Skin of body (tissue), 3 donors: ENCODE measurements at places on chromosomes 6 and 20. TPM values are rescaled to one million over a fixed set of nuclear protein-coding genes. Genes with fewer than 3 reads are reported as not detected.
A peak's percentile ranks its signal among the peaks of the same experiment; 100 is the strongest.

GRCh38 chr6:154187203-154187602 is 148.2 kb downstream of the OPRM1 start:
- no peak for DNase-seq

- DNase-seq, result no peak
These were observed 40.5 kb downstream of the KCNQ2 start for GRCh38 chr20:63431944-63432343.

- no peak for DNase-seq
These were observed 541.3 kb upstream of the BTBD3 start for GRCh38 chr20:11376420-11376819.

- no peak for DNase-seq
These were observed 103.6 kb downstream of the COL12A1 start for GRCh38 chr6:75102301-75102700.

- DNase-seq, result no peak
These were observed 133.5 kb downstream of the CDK19 start for GRCh38 chr6:110681543-110682459.

DNA sequence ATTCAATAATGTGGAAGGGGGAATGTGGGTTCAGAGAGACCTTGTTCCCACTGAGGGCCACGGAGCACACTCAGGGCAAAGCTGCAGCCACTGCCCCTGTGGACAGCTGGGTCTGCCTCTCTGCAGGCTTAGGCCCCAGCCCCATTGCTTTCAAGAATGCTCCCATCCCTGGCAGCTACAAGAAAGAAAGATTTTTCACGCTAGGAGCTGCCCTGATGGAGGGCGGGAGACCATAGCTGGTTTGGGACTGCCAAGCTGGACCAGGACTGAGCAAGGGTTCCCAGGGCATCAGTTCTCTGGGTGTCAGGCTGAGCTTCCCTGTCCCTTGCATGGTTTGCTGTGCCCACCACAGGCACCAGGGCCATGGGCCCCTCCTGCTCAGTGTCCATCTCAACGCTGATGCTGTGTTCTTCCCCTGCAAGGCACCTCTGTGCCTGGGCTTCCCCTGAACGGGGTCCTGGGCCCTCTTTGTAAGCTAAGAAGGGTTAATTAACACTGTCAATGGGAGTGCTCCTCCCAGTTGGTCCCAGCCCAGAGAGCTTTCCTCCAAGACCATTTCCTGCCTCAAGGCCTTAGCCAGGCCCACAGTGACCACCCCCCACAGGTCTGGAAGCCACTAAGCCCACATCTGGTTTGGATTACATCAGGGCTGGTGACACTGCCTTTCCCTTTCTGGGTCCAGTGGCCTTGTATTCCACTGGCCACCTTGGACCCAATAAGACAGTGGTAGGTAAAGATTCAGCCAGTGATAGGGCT is 8.4 kb downstream of the FOXS1 start:
- DNase-seq, result no peak

- no peak for DNase-seq
These were observed 991.0 kb downstream of the KIF16B start for GRCh38 chr20:15582146-15582760.

GRCh38 chr6:52598123-52598823 is 21.4 kb upstream of the TRAM2 start:
- peak; percentile 74 for DNase-seq

GRCh38 chr6:119267126-119267905 is 82.2 kb downstream of the MAN1A1 start:
- DNase-seq, result no peak

DNA sequence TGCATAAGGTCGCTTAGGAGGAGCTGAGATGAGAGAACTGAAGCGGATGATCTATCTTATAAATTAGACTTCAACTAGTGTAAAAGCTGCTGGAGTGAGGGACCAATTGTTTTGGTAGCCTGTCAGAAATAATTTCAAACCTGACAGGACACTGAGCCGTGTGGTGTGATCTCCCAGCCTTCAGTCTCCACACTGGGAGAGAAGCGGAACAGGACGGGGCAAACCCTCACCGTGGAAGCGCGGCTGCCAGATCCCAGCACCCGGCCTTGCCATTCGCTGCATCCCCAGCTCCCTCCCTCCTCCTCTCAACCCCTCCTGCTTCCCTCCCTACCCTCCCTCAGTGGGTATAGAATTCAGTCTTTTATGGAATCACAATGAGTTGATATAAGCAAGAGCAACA is 900.1 kb upstream of the SLC35B3 start:
- DNase-seq, result no peak

DNA sequence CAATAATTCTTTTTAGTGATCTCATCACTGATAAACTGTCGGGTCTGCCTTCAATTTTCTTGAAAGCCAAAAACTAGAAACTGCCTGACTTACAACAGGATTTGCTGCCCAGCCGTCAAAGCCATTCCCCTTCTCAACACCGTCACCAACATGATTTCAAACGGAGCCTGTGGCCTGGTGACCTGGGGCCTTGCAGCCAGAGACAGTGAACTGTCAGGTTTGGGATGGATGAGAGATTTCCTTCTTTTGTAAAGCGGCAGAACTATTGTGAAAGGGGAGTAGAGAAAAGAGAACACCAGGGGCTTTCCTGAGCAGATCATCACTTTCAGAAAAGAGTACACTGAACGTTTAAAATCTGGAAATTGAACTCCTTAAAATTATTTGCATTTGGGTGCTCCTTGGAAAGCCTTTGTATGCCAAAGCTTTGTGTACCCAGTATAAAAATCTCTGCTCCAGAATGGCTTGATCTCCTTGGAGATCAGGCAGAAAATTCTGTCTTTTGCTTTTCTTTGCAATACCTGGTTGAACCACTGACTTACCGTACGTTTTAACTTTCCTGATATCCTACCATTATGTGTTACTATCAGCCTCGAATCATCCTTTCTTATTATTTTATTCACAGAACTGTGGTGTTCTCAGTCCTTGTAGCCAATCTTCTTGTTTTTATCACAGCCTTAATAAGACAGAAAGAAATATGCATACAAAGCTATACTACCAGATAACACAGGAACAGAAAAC is 125.2 kb downstream of the PACRG start:
- no peak for DNase-seq

- DNase-seq, result no peak
These were observed 18.3 kb downstream of the RAET1L start for GRCh38 chr6:150006961-150007464.

GRCh38 chr6:54083287-54083686 is 28.0 kb upstream of the MLIP start:
- DNase-seq, result no peak

- DNase-seq, result no peak
These were observed 233.4 kb downstream of the TBC1D7 start for GRCh38 chr6:13094781-13095425.

GRCh38 chr6:46323312-46323965 is 152.7 kb upstream of the ENPP5 start:
- DNase-seq, result no peak

GRCh38 chr6:150711584-150712504 is 112.2 kb downstream of the PLEKHG1 start:
- no peak for DNase-seq

DNA sequence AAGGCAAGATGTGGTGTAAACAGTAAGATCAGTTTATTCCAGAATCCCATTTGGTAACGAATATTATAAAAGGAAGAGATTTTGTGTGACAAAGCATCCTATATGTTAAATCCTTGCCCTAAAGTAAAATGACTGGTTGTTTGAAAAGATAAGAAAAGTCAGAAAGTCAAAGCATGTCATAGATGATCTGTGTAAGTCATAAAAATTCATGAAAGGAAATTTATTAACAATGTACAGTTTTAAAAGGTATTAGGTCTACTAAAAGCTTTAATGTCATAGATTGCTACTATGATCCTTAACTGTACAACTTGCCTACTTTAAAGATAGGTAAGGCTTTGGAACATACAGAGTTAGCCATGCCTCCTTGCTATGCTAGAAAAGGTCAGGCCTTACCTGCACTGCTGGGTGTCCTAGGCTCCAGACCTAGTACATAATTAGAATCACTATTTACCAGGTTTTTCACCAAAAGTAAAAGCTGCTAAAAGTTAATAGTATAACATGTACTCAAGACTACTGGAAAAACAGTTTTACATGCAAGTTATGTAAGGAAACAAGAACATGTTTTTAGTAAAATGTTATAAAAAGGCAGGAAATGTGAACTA is 1090.1 kb upstream of the ADGRB3 start:
- no peak for DNase-seq

DNA sequence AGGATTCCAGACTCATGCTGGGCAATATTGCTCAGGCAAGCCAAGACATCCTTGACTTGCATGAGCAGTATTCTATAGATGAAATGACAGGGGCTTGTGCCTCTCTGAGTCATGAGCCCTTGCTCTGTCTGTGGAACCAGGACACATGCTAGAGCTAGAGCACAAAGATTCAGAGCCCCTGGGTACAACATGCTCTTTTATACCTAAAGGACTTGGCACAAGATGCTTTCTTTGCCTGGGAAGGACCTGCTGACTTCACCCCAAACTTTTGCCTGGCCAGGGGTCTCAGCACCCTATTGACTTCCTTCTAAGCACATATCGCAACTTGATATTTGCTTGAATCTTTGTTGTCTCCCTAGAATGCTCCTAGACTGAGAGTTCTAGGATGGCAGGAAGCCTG is 27.4 kb downstream of the TGM6 start:
- no peak for DNase-seq

DNA sequence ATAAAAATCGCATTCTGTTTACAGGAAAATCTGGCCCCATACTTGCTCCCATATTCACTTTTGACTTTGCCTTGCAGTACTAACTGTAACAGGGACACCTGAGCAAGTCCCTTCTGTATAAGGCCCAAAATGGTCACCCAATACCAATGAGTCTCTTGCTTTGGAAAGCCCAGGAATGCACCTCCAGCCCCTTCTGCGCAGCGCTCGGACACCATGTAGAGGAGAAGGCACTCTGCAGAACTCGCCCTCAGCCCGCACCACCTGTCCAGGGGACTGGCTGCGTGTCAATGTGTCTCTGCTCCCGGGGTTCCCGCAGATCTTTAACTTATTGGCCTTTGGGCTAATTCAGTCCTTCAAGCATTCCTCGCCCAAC is 746 bp upstream of the PRND start:
- no peak for DNase-seq

GRCh38 chr6:115241373-115241772 is 819.3 kb downstream of the FRK start:
- no peak for DNase-seq

GRCh38 chr6:56499095-56499494 is 143.6 kb downstream of the DST start:
- DNase-seq, result peak; percentile 78

GRCh38 chr20:48698507-48699267 is 129.1 kb downstream of the PREX1 start:
- no peak for DNase-seq

Gene LKAAEAR1
- total RNA-seq, result 0.39 TPM

Gene PARD6B
- total RNA-seq, result 9.3 TPM

Gene HSD17B8
- total RNA-seq, result 13.4 TPM

Gene TCFL5
- total RNA-seq, result 11.3 TPM

Gene MRPS26
- 21.4 TPM for total RNA-seq

Gene RAB44
- 0.59 TPM for total RNA-seq

Gene FHL5
- total RNA-seq, result 1.5 TPM

Gene SRSF3
- total RNA-seq, result 147 TPM

Gene UBE2C
- 11.9 TPM for total RNA-seq

Gene IDH3B
- total RNA-seq, result 65.0 TPM

Gene XKR7
- not detected for total RNA-seq

Gene CD93
- total RNA-seq, result 53.8 TPM

Gene EFCAB8
- total RNA-seq, result not detected

Gene DYNLT2
- total RNA-seq, result 2.0 TPM
